ENCODE measurements at places on chromosomes 2 and 18.

DNA sequence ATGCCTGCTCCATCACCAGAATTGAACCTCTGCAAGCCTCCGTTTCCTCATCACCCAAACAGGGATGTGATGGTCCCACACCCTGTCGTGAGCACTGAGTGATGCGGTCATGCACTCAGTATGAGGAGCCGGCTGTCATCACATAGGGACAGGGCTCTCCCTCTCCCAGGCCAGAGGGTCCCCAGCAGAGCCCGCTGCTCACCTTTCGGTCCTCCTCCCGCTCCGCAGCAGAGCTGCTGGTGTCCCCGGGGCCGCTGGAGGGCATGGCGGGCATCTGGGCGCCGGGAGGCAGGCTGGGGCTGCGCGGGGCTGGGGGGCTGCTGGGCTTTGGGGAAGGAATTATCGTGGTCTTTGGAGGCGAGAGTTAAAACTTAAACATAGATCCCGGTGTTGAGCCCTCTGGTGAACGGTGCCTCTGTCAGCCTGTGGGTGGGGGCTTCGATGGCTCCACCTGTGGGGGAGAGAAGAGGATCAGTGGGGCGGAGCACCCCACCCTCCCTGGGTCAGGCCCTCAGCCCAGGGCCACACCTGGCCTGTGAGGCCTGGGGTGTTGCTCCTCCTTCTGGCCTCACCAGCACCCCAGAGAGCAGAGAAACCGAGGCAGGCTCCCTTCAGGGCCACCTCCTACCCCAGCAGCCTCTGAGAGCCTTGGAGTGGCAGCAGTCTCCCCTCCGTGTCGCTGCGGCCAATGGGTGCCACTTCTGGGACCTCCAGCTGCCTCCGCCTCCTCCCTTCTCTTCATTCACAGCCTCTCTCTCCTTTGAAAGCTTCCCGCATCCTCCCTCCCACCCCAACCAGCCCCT, 27.8 kb downstream of the DNMT3A start:
- no peak for DNase-seq

GRCh38 chr2:96489663-96490062, 15.5 kb downstream of the NEURL3 start:
- no peak for DNase-seq

GRCh38 chr18:13014232-13014631, 23.1 kb downstream of the CEP192 start:
- DNase-seq: no peak

DNA sequence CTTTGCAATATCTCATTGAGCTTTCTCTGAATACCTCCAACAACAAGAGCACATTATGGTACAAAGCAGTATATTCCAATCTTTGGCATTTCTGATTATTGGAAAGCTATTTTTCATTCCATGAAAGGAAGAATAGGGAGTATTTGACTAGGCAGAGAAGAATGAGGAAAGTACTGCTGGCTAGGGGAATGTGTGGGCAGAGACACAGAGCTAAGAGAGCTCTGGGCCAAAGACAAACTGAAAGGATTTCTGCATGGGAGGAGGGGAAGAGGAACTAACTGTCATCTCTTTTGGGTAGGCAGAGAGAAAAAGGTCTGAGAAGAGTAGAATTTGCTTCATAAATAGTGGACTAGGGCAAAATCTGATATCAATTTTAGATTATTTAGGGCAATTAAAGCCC, 150.8 kb downstream of the CCDC85A start:
- DNase-seq: no peak

GRCh38 chr2:217791551-217791950, 211.2 kb downstream of the TNS1 start:
- no peak for DNase-seq

- DNase-seq: no peak
Measured at GRCh38 chr2:37154785-37155184, 2.0 kb downstream of the EIF2AK2 start.

DNA sequence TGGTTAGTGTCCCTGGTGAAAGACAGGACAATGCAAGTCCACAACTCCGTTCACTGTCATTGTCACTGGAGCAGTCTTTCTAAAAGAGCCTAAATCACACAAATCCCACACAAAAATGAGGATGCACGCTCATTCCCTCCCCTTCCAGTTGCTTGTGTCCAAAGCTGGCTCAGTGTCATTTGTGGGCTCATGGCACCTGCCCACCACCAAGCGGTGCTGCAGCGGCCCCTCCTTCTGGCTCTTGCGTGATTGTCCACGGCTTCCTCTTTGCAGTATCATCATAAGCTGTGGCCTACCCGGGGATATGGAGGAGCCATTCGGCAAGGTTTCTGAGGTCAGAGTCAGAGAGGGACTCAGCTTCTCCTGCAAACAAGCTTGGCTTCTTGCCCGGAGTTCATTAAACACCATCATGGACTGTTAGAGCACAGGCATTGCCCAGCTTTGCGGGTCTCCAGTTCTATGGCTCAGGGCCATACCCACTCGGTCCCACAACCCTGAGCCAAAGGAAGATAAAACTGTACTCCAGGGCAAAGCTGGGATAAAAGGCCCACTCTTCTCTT, 179.4 kb upstream of the AGAP1 start:
- DNase-seq: no peak

DNA sequence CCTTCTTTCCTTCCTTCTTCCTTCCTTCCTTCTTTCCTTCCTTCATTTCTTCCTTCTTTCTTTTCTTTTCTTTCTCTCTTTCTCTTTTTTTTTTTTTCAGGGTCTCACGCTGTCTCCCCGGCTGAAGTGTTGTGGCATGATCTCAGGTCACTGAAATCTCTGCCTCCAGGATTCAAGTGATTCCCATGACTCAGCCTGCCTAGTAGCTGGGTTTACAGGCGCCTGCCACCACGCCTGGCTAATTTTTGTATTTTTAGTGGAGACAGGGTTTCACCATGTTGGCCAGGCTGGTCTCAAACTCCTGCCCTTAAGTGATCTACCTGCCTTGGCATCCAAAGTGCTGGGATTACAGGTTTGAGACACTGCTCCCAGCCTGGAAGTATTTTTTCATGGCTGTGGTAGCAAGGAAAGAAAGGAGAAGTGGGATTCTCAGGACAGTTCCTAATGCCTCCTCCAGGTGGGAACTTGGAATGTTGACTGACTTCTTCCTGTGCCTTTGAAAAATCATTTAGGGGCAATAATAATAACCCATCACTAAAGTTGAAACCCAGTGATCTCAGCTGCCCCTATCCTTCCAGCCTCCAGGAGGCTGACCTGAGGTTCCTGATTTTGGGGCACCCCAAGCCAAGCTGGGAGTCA, 89.3 kb upstream of the CELF4 start:
- no peak for DNase-seq

DNA sequence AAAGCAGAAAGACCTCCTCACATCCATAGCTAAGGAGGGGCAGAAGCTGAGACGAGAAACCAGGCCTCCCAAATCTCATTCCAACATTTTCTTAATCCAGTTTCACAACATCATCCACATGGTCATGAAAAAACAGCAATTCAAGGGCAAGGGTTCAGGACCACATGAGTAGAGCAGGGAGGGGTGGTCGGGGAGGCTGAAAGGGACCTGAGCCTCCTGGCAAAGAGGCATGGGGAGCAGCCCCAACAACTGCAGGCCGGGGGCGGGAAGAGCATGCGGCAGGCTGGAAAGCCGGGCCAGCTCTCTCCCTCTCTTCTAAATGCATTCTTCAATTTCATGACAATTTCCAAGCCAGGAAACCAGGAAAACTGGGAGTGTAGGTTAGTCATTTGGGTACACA, 76.7 kb downstream of the DNMT3A start:
- no peak for DNase-seq

GRCh38 chr2:172092716-172093415, 7.6 kb downstream of the DLX1 start:
- no peak for DNase-seq

All from NCI-H526 treated with DMSO at 0.1 percent for 48 hours (cell line).